Eye (tissue), 1 donor: ENCODE measurements at places on chromosomes 7 and 10.
A peak's percentile ranks its signal among the peaks of the same experiment; 100 is the strongest.

DNA sequence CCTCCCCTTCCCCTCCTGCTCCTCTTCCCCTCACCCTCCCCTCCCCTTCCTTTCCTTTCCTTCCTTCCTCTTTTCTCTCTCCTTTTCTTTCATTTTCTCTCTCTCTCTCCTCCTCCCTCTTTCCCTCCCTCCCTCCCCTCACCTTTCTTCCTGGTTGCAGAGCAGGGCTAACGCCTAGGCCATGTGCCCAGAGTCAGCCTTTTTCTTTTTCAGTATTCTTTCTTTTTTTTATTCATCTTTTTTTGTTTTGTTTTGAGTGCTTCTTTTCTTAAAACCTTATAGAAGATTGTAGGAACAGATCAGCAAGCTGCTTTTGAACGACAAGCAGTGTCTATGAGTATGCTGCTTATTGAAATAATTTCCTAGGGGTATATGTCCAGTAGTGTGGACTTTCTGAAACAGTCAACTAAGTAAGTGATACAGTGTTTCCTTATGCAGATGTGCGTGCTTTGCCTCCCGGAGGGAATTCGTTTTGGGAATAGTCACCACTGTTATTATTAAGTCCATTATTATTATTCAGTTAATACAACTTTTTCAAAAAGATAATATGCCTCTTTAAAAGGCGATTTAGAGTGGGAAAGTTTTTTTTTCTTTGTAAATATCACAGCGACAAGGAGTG lies 219.2 kb downstream of the CAMK1D start:
- DNase-seq: no peak

DNA sequence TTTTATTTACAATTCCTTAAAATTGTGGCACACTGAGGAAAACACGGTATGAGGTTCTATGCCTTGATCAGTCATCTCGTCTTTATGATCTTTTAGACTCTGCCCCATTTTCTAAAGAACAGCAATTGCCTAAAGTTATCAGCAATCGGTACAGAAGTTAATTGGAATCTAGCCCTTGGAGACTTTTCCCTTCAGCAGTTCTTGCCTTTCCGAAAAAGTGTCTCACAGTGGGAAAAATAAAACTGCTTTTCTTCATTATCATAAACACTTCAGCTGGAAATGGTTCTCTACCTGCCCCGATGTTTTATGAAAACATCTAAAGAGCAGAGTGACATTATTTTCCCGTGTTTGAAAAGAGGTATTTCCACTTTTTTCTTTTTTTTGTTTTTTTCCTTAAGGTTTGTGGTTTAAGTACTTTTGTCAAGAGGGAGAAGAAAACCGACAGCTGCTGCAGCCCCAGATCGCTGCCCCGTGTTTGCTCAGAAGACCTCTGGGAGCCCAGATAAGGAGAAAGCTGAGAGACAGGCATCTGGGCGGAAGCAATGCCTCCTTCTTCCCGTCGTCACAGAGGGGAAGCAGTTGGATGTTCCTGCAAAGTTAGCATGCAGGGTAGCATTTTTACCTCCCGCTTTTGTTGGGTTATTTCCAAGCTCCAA lies 149.7 kb downstream of the FRMD4A start:
- no peak for DNase-seq

- peak; percentile 75 for DNase-seq
Observed at GRCh38 chr7:23467806-23468525, 2.3 kb downstream of the IGF2BP3 start.

GRCh38 chr10:27439101-27439500 lies 65.0 kb upstream of the RAB18 start:
- DNase-seq: peak; percentile 20

- DNase-seq: no peak
Observed at GRCh38 chr10:68537796-68538195, 10.5 kb upstream of the SLC25A16 start.

DNA sequence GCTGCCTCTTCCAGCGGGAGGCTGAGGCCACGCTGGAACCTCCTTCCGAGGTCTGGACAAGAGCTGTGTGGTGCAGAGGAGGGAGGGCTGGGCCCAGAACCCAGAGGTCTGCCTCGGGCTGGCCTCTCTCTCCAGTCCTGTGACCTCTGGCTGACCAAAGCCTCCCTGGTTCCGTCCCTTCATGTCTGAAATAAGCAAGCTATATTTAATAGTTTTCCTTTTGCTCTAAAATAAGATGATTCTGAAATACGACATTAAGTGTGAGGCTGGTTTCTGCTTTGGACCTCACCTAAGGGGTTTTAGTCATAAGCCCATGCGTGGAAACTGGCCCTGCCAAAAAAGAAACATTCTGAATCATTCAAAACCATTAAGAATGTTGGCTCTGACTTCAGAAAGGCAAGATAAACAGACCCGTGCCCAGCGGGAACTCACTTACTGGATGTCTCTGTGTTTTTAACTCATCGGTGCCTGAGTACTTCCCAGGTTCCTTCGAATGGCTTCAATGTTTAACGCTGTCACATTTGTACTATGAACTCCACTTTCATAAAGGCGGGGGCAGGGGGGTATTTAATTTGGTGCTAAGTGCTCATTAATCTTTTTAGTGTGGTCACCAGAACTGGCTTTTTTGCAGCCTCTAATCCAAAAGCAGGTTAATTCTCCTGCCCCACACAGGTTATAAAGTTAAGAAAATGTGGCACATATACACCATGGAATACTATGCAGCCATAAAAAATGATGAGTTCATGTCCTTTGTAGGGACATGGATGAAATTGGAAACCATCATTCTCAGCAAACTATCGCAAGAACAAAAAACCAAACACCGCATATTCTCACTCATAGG lies 157.5 kb upstream of the KLF14 start:
- no peak for DNase-seq

DNA sequence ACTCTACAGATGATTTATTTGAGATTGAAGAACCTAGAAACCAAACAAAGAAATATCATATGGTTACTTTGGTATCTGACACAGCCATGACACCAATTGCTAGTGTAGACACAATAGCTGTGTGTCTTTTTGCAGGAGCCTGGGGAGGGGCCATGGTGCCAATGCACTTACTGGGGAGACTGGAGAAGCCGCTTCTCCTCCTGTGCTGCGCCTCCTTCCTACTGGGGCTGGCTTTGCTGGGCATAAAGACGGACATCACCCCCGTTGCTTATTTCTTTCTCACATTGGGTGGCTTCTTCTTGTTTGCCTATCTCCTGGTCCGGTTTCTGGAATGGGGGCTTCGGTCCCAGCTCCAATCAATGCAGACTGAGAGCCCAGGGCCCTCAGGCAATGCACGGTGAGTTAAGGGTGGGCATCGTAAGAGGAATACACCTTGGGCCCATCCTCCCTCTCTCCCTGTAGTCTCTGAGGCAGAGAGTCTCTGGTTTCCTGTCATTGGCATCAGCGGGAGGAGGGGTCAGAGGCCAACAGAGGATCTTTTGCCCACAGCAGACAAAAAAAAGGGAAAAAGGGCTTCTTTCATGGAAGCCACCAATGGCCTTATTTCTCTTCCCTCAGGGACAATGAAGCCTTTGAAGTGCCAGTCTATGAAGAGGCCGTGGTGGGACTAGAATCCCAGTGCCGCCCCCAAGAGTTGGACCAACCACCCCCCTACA lies 1.2 kb downstream of the TMEM139 start:
- DNase-seq: no peak

DNA sequence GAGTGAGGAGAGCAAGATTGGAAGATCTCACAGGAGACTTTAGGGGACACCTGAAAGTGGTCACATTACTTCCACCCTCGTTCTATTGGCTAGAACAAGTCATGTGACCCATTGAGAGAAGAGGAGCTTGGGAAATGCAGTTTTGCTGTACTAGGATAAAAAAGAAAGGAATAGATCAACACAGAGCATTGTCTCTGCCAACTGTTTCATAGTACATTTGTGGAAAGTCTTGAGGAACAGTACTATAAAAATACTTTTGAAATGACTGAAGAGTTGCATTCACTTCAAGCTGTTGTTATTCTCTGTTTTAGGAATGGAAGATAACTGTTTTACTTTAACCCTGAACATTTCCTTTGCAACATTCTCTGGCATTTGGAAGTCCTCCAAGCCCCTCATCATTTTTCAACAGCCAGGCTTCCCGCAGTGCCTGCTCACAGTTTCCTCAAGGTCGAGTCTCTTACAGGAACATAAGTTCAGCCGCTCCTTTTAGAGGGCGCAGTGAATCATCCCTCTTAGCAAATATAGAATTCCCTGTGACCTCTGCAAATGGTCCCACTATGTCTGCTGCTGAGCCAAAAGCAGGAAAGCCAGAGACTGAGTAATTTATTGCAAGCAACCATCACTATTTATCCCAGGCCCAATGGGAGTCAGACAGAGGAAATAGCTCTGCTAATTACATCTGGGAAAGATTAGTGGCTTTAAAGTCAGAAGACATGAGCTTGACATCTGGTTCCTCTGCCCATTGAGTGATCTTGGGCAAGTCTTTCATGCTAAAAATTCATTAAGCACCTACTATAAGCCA lies 40.7 kb downstream of the MRPL32 start:
- peak; percentile 56 for DNase-seq

DNA sequence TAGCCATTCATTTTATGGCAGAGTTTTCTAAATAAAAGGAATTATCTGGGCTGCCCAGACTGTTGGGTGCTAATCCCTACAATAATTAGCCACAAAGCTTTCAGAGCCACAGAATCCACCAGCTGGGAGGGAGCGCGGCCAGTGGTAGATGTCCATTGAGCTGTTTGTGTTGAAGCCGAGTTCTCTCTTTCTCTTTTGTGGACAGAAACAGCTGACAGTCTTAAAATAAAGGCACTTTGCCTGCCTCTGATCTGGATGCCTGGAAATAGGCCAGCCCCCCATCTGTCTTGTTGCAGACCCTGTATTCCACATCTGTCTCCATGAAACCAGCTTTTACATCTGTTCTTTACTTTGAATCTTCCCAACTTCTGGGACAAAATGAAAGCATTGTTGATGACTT lies 66.1 kb downstream of the MTPN start:
- peak; percentile 73 for DNase-seq

GRCh38 chr7:149776848-149777407 lies 3.5 kb upstream of the ZNF467 start:
- no peak for DNase-seq

DNA sequence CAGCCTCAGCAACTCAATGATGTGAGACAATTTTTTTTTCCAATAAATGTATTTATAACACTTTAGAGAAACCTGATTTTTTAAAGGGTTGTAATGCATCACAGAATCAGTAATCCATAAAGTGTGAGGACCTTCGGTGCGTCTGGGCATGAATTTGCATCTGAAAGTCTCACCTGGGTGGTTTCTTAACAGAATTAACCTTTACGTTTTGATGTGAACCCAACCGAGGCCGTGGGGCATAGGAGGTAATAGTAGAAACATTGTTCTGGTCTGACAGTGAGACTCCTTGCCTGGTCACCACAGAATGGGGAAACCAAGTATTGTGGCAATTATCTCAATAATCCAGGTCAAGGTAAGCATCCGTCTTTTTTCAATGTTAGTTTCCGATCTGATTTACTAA lies 114.6 kb downstream of the PRKCQ start:
- DNase-seq: no peak

DNA sequence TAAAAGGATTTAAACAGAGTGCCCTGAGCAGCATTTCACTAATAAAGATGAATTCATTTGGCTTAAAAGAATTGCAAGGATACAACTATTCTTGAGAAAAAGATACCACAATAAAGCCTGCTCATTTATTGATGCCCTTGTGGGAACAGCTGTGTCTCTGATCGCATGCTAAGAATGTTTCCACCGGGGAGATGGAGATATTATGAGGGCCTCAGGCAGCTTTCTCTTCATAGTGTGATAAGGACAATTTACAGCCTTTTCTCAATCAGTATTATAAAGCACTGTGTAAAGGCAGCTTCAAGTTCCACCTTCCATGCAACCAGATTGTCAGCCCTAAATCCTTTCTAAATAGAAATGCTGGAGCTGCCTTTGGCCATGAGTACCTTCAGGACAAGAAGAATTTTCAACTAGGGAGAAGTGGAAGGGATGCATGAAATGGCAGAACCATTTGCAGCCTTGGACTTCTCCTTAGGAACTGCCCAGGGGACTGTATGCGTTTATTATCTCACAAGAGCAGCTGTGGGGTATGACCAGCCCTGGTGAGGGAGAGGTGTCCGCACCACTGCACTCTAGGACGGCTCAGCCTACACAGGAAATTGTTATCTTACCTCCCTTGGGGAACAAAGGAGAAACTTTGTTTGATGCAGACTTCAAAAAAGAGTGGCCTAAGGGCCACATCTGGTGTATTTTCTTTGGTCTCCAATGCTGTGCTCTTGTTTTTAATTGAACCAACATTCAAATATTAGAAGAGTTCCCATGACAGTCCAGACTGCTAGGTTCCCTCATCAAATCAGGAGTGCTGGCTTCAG lies 116.9 kb upstream of the PCGF5 start:
- peak; percentile 28 for DNase-seq

DNA sequence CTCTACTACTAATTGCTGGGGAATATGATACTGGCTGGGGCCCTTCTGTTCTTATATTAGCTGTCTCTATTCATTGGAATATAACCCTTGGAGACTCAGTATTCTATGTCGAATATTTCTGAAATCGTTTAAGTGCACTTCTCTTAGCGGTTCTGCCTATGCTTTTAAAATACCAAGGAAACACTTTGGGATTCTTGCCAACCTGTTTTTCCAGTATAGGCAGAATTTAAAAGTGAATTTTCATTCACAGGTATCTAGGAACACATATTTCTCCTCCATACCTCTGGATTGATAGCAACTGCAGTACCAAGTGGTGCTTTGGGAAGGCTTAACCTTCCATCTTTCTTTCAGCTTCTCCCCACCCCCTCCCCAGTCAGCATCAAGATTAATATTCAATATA lies 370.3 kb upstream of the LRRN3 start:
- no peak for DNase-seq

- DNase-seq: no peak
Observed at GRCh38 chr10:128914681-128915080, 552.4 kb upstream of the MGMT start.

DNA sequence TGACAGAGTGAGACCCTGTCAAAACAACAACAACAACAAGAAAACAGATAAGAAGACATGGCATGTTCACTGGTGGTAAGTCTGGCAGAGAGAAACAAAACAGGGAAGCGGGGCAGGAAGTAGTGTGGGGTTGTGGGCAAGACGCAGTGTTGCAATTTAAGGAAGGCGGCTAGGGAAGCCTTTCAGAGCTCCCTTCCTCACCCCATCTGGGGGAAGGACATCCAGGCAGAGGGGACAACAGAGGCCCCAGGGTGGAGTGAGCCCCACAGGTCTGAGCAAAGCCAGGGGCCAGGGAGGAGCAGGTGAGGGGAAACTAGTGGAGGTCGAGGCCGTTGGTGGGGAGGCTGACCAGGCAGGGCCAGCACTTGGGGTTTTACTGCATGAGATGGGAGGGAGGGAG lies 16.8 kb downstream of the LAT2 start:
- no peak for DNase-seq

- DNase-seq: no peak
Observed at GRCh38 chr7:141271451-141271850, 197.6 kb downstream of the TMEM178B start.

GRCh38 chr7:47414342-47415317 lies 167.3 kb downstream of the TNS3 start:
- no peak for DNase-seq
